ENCODE measurements at places on chromosomes 6 and 20. TPM values are rescaled to one million over a fixed set of nuclear protein-coding genes. Genes with fewer than 3 reads are reported as not detected.

CCN2 gene
- total RNA-seq = under 0.01 TPM

PLG gene
- not detected for total RNA-seq

STMND1 gene
- total RNA-seq = not detected

COX4I2 gene
- not detected for total RNA-seq

IMPG1 gene
- not detected for total RNA-seq

LHFPL5 gene
- not detected for total RNA-seq
